ENCODE measurements at places on chromosomes 5 and 9.
A peak's percentile ranks its signal among the peaks of the same experiment; 100 is the strongest.

DNA sequence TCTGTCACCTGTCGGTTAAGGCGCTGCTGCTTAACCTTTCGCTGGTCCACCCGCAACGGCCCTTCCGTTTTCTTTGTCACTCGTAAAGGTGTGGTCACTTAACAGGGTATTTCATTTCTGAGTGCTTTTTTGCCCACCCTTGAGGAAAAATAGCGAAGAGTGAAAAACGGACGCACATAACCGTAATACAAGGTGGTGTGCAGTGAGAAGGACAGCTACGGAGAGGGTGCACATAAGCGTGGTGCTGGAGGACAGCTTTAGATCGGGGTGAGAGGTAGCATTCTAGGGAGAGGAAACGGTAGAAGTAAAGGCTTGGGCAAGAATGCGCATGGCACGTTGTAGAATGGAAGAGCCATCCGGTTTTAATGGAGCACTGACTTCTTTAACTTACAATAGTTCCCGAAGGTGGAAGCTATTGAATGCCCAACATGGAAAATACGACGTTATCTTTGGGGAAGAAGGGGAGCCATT lies 761 bp downstream of the CCT5 start:
- peak; percentile 11 for DNase-seq

GRCh38 chr5:65061250-65061973 lies 292.7 kb downstream of the CWC27 start:
- no peak for DNase-seq

- DNase-seq = no peak
These were observed 40.2 kb downstream of the NLN start for GRCh38 chr5:65762234-65762633.

GRCh38 chr9:97480749-97481148 lies 20.7 kb upstream of the TMOD1 start:
- no peak for DNase-seq

- DNase-seq = no peak
These were observed 196.7 kb downstream of the RGS3 start for GRCh38 chr9:113660196-113660595.

- DNase-seq = no peak
These were observed 1.1 kb downstream of the PRRX2 start for GRCh38 chr9:129666575-129666974.

DNA sequence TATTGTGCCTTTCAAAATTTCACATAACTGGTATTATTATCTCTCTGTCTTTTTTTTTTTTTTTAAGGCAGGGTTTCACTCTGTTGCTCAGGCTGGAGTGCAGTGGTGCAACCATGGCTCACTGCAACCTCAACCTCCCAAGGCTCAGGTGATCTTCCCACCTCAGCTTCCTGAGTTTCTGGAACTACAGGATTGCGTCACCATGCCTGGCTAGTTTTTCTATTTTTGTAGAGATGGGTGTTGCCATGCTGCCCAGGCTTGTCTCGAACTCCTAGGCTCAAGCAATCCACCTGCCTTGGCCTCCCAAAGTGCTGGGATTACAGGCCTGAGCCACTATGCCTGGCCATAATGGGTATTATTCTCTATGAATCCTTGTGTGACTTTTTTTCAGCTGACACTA lies 402.3 kb upstream of the SMARCA2 start:
- DNase-seq = no peak

- no peak for DNase-seq
These were observed at the start of gene PCDHB14 for GRCh38 chr5:141223112-141223783. PCDHB14 (plus strand) TSS chr5:141223343; CDS start chr5:141223506, 163 bp downstream.

DNA sequence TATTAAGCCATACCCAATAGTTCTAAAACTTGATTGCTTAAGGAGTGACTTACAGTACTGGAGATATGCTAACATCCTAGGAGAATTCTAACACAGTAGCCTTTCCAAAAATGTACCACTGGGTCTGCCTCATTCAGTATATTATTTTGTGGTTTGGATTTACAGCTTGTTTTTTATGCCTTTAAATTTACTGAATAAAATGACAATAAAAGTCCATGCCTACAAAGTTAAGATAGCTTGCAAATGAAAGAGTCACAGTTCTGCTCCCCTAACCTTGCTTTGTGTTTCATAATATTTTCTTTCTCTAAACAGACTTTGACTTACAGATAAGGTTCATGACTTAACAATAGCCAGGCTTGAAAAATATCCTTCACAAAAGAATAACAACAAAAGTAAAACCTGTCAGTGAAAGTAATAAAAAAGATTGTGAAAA lies 951.1 kb upstream of the NUDT12 start:
- no peak for DNase-seq

DNA sequence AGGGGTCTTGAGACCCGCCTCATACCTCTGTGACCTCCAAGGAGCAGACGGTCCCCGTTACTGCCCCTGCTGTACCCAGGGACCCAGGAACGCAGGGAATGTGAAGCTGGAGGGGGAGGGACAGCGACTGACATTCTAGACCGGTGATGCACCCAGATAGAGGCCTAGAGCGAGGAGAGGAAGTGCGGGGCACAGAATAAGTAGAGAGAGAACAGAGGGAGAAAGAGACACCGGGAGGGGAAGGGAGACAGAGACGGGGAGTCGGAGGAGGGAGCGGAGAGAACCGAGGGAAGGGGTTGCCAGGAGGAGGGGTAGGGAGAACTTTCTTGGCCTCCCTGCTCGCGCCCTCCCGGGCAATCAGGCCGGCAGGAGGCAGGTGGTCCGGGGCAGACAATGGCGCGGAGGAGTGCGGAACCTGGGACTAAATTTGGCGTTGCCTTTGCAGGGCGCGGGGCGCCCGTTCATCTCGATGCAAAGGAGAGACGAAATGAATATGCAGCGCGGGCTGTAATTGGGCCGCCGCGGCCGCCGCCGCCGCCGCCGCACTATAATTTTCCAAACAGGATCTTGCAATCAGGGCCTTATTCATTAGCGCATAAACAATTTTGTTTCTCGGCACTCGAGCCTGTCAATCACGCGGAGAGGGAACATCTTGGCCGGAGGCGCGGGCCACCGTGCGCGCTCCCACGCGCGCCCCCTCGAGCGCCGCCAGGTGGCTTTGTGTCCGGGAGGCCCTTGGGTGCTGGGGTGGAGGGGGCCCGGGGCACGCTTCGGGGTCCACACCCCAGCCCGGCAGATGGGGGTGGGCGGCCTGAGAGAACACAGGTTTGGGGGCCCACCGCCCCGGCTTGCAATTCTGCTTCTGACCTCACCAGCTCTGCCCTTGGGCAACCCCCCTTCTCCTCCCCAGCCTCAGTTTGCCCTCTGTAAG lies 33.0 kb downstream of the NDUFA8 start:
- DNase-seq = no peak

DNA sequence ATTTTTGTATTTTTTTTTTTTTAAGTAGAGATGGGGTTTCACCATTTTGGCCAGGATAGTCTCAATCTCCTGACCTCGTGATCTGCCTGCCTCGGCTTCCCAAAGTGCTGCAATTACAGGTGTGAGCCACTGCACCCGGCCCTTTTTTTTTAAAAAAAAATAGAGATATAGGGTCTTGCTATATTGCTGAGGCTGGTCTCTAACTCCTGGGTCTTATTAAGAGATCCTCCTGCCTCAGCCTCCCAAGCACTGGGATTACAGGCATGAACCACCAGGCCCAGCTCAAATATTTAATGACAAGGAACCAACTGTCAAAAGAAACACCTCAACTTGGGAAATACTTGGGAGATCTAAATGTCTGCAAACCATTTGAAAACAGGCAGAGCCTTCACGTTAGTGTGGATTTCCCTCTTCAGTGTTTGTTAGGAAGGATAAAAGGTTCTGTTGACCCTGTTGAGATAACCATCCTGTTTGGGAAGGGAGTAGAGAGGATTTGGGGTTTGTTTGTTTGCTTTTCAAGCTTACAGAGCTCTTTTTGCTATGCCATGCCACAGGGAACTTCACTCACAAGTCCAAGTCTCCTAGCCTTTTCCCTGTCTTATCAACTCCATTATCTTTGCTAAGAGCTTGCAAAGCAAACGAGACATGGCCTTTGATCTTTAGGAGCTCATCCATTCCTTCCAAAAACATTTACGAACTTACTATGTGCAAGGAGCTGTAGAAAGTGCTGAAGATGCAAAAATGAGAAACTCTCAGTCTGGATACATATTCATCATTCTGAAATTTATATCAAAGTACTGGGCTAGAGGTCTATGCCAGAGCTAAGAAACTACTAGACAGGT lies 7.5 kb downstream of the FAXDC2 start:
- no peak for DNase-seq

GRCh38 chr9:106960258-106960657 lies 97.3 kb downstream of the ZNF462 start:
- no peak for DNase-seq

GRCh38 chr9:99193466-99193821 lies 28.3 kb downstream of the ALG2 start:
- DNase-seq = no peak

DNA sequence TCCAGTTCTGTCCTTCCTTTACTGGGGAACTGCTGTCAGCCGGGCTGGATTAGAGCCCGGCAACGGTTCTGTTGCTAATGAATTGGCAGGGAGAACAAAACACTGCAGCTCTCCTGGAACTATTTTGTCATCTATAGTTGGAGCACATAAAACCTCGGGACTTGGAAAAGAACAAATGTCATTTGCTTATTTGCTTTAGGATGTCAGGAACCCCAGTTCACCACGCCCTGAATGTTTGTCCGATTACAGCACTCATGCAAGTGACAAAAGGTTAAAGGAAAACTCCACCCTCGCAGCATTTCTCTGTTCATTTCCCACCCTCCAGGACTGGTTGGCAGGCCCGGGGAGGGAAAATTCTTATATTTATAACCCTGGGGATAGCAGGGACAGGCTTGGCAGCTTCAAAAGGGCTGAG lies 66.4 kb upstream of the PLPP1 start:
- no peak for DNase-seq

- no peak for DNase-seq
These were observed 95.7 kb downstream of the ACTBL2 start for GRCh38 chr5:57386958-57387357.
